GM23248 (cell line): ENCODE measurements at places on chromosomes 12 and 14.

- H3K36me3 ChIP-seq, result no peaks in the 10 kb centered on the region
- no peaks in the 10 kb centered on the region for H3K27me3 ChIP-seq
- no peak overlapping the region for H3K27ac ChIP-seq
- H3K4me1 ChIP-seq, result peaks cover 24% of the 10 kb centered on the region
- no peak for DNase-seq
Observed at GRCh38 chr12:95882873-95883272, 24.1 kb downstream of the SNRPF start.

DNA sequence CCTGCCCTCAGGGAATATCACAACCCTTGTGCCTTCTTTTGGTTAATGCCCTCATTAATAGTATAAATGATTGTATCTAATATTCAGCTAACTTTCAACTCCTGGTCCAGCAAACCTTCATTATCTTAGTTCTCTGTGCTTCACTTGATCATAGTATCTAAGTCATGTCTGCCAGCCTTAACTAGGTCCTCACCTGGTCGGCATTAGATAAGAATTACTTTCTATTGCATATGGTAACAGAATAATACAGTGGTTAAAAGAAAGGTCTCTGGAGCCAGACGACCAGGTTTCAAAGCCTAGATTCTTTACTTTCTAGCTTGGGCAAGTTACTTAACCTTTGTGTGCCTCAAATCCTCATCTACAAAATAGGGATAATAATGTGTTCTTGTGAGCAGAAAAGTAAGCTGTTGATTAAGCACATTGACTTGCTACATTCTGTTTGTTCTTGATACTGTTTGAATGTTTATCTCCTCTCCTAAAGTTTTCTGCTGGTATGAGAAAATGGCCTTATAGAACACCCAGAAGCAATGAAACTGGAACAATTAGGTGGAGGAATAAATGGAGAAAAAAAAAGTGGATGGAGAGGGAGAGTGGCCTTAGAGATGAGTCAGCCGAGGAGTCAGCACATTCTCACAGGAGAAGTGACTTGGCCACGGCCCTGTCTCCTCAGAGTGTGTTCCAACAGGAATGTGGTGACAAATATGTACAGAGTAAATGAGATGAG lies 176.1 kb downstream of the SLC25A21 start:
- no peak overlapping the region for H3K4me3 ChIP-seq
- peaks cover 31% of the 10 kb centered on the region for H3K4me1 ChIP-seq
- H3K27me3 ChIP-seq, result no peaks in the 10 kb centered on the region
- H3K36me3 ChIP-seq, result no peaks in the 10 kb centered on the region
- H3K27ac ChIP-seq, result no peak overlapping the region
- peak; percentile 91 for DNase-seq

DNA sequence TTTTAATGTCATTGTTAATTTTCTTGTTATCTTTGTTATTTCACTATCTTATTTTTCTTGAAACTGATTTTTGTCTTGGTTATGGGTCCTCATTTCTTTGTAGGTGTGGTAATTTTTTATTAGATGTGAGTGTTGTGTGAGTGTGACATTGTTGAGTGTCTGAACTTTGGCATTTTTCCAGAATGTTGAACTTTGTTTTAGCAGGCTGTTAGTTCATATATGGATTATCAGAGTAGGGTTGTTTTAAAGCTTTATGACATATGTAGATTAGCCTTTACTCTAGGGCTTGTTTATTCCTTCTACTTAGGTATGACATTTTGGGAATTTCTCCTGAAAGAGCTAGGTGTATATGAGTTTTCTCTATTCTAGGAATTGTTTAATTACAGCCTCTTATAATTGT lies 103.9 kb downstream of the ARID2 start:
- peaks cover 13% of the 10 kb centered on the region; the same call in 1 of the 2 replicates for H3K36me3 ChIP-seq
- no peak for DNase-seq
- H3K4me3 ChIP-seq, result no peak overlapping the region
- H3K27me3 ChIP-seq, result no peaks in the 10 kb centered on the region
- H3K27ac ChIP-seq, result no peak overlapping the region

GRCh38 chr14:71566276-71566675 lies 366.0 kb upstream of the RGS6 start:
- H3K36me3 ChIP-seq, result no peaks in the 10 kb centered on the region
- H3K4me3 ChIP-seq, result no peak overlapping the region
- H3K27me3 ChIP-seq, result no peaks in the 10 kb centered on the region

DNA sequence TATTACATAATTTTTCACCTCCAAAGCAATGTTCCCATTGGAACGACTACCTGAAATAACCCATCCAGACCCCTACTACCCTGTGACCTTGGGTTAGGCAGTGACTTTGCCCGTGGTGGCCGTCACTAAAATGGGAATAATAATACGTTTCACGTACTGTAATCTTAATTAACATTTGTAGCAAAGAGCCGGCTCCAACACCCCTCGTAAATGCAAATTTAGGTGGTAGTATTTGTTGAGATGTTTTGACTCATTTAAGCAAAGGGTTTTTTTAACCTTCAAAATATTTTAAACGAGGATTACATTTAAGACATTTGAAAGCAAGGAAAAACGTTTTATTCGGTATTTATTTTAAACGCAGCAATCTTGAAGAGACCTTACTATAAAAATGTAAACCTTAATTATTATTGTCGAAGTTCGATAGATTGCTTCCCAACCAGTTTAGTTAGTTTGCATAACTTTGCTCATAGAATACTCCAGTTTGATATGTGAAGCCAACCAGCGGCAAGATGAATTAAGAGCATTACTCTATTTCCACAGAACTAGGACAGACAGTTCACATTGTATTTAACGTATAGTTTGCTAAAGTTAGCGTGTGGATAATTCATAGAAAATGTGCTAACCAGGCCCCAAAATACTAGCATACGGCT lies 1.4 kb upstream of the ARID2 start:
- no peaks in the 10 kb centered on the region for H3K27me3 ChIP-seq
- DNase-seq, result peak; percentile 58
- peak overlapping the region; percentile 95 for H3K4me3 ChIP-seq
- H3K4me1 ChIP-seq, result peaks cover 33% of the 10 kb centered on the region

DNA sequence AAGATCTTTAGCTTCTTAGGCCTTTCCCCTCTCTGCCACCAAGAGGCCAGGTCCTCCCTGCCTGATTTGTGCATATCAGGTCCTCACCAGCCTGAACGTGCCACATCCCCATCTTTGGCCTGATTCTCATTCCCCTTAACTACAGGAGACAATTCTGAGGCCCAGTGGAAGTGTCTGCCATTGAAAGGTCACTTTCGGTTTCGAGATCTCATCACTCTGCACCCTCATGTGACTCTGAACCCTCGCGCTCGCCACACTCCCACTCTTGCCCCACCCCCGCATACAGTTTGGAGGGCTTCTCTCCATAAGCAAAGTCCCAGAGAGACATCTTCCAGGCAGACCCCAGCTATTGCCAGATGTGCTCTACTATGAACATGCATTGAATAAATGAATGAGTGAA lies 189.0 kb downstream of the NTF3 start:
- no peak for DNase-seq
- H3K4me1 ChIP-seq, result no peaks in the 10 kb centered on the region
- no peaks in the 10 kb centered on the region for H3K27me3 ChIP-seq
- no peak overlapping the region for H3K4me3 ChIP-seq
- H3K27ac ChIP-seq, result no peak overlapping the region

- H3K36me3 ChIP-seq, result peaks cover 19% of the 10 kb centered on the region
- no peak overlapping the region for H3K27ac ChIP-seq
- no peak for DNase-seq
- peaks cover 10% of the 10 kb centered on the region for H3K4me1 ChIP-seq
Observed at GRCh38 chr12:68727776-68728175, 18.2 kb upstream of the SLC35E3 start.

- H3K27me3 ChIP-seq, result no peaks in the 10 kb centered on the region
- DNase-seq, result no peak
- H3K27ac ChIP-seq, result no peak overlapping the region
- peaks cover 35% of the 10 kb centered on the region for H3K4me1 ChIP-seq
Observed at GRCh38 chr12:76714415-76714814, 49.5 kb upstream of the ZDHHC17 start.

DNA sequence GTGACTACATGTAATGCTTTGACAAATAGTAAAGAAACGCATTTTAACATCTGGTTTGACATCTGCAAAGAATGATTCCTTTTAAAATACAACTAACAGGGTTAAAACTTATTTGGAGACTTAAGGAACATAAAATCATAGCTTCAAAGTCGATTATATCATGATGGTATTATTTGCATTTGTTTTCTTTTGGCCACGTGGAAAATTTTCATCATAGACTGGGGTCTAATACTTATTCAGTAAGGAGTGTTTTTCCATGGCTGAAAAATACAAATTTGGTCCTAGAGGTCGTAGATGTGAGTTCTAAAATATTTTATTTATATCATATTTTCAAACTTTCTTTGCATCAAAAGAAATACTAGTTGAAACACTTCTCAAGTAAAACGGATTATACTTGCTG lies 31.5 kb upstream of the LMNTD1 start:
- H3K27ac ChIP-seq, result peak overlapping the region; percentile 66
- no peaks in the 10 kb centered on the region for H3K27me3 ChIP-seq
- H3K36me3 ChIP-seq, result no peaks in the 10 kb centered on the region
- no peak for DNase-seq

DNA sequence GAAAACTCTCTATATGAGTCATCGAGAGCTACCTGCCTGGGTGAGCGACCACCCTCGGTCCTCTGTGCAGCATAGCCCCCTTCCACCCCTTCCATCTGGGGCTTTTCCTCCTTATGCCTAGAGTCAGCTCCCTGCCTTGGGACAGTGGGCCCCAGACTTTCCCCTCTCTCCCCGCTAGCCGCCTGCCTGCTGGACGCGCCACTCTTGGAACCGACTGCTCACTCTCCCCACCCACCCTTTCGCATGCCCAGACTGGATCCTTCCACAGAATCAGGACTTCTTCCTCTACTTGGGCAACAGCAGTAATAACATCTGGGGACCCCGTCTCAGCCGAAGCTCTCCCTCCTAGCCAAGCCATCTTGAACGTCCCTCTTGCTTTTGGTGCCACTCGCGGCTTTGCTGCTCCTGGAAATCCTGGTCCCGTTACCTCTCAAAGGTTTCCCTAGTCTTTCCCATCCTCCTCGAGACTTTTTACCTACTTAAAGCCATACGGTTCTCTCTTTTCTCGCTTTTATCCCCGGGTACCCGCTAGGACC lies 671 bp downstream of the ESYT1 start:
- DNase-seq, result peak; percentile 66
- H3K4me3 ChIP-seq, result peak overlapping the region; percentile 95
- H3K27ac ChIP-seq, result peak overlapping the region; percentile 56
- H3K36me3 ChIP-seq, result peaks cover 15% of the 10 kb centered on the region; the same call in 1 of the 2 replicates

GRCh38 chr12:117844114-117844830 lies 124.5 kb downstream of the KSR2 start:
- no peaks in the 10 kb centered on the region for H3K36me3 ChIP-seq
- peaks cover 3% of the 10 kb centered on the region; the same call in 1 of the 2 replicates for H3K27me3 ChIP-seq
- H3K4me1 ChIP-seq, result no peaks in the 10 kb centered on the region

DNA sequence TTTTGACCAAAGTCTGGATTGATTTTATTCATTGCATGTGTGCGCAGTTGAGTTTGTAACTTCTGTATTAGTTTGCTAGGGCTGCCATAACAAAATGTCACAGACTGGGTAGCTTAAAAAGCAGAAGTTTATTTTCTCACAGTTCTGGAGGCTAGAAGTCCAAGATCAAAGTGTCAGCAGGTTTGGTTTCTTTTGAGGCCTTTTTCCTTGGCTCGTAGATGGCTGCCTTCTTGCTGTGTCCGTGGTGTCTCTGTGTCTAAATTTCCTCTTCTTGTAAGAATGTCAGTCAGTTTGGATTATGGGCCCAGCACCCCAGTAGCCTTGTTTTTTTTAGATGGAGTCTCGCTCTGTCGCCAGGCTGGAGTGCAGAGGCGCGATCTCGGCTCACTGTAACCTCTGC lies 11.8 kb downstream of the DNM1L start:
- H3K27me3 ChIP-seq, result no peaks in the 10 kb centered on the region
- H3K27ac ChIP-seq, result no peak overlapping the region
- H3K4me1 ChIP-seq, result no peaks in the 10 kb centered on the region
- no peaks in the 10 kb centered on the region for H3K36me3 ChIP-seq

- peak overlapping the region; percentile 77; the same call in 1 of the 2 replicates for H3K27ac ChIP-seq
- H3K4me1 ChIP-seq, result peaks cover 67% of the 10 kb centered on the region
- no peaks in the 10 kb centered on the region for H3K27me3 ChIP-seq
Observed at GRCh38 chr12:22283508-22283907, 51.0 kb downstream of the ST8SIA1 start.

- no peak for DNase-seq
- peaks cover 37% of the 10 kb centered on the region for H3K4me1 ChIP-seq
- H3K27me3 ChIP-seq, result no peaks in the 10 kb centered on the region
- H3K27ac ChIP-seq, result peak overlapping the region; percentile 85
- peak overlapping the region; percentile 58; the same call in 1 of the 2 replicates for H3K4me3 ChIP-seq
- H3K36me3 ChIP-seq, result no peaks in the 10 kb centered on the region
Observed at GRCh38 chr12:6925239-6925539, 2.6 kb upstream of the ATN1 start.

- H3K4me3 ChIP-seq, result no peak overlapping the region
- DNase-seq, result no peak
- no peaks in the 10 kb centered on the region for H3K4me1 ChIP-seq
- peaks cover 6% of the 10 kb centered on the region; the same call in 1 of the 2 replicates for H3K36me3 ChIP-seq
- H3K27me3 ChIP-seq, result no peaks in the 10 kb centered on the region
Observed at GRCh38 chr12:93547778-93548177, 24.7 kb upstream of the SOCS2 start.

DNA sequence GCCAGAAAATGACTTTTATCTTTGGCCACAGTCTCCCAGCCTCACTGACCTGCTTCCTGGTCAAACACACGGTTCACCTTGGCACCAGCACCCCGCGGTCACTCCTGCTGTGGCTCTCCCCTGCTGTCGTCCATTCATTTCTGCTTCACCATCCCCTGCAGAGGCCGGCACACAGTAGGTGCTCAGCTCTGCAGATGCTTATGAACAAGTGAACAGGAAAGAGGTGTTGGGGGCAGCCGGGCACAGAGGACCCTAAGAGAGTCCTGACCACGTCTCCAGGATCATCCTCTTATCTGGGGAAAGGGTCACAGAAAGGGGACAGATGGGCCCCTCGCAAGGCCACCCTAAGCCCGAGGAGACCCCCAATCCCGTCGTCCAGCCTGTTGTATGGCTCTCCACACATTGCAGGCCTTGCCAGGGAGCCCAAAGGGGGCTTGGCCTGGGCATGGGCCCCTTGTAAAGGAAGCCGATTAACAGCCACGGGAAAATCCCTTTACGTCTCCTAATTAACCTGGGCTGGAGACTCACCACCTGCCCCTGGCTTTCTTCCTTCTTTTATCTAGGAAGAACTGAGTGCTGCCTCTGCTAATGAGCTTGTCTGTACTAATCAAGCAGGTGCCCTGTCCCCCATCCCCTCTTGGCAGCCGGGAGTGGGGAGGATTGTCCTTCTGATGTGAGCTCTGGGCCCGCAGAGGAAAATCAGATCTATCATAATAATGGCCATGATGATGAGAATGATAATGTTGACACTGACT lies 119.2 kb downstream of the AACS start:
- no peaks in the 10 kb centered on the region for H3K36me3 ChIP-seq
- 0 out of 2 replicates have a peak, but pooled peaks cover 3% of the 10 kb centered on the region for H3K4me1 ChIP-seq
- H3K27ac ChIP-seq, result no peak overlapping the region
- H3K4me3 ChIP-seq, result no peak overlapping the region
